ENCODE measurements at places on chromosomes 12 and 14.

- no peak for DNase-seq
Observed at GRCh38 chr14:73759183-73759713, 45.1 kb upstream of the PNMA1 start.

GRCh38 chr12:131457331-131458047, 253.4 kb upstream of the SFSWAP start:
- no peak for DNase-seq

- no peak for DNase-seq
Observed at GRCh38 chr14:38110258-38110657, 97.4 kb upstream of the SSTR1 start.

DNA sequence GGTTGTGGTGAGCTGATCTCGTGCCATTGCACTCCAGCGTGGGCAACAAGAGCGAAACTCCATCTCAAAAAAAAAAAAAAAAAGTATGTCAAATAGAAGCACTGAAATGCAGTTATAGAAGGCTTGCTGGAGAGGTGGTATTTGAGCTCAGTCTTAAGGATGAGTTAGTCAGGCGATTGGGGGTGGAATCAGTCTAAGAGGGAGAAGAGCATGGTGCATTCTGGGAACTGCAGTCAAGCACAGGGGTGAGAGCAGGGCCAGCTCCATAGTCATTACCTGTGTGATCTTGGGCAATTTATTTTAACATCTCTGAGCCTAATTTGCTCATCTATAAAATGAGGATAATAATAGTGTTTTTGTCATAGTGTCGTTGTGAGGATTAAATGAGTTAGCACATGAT, 5.9 kb upstream of the GNB3 start:
- DNase-seq, result no peak

DNA sequence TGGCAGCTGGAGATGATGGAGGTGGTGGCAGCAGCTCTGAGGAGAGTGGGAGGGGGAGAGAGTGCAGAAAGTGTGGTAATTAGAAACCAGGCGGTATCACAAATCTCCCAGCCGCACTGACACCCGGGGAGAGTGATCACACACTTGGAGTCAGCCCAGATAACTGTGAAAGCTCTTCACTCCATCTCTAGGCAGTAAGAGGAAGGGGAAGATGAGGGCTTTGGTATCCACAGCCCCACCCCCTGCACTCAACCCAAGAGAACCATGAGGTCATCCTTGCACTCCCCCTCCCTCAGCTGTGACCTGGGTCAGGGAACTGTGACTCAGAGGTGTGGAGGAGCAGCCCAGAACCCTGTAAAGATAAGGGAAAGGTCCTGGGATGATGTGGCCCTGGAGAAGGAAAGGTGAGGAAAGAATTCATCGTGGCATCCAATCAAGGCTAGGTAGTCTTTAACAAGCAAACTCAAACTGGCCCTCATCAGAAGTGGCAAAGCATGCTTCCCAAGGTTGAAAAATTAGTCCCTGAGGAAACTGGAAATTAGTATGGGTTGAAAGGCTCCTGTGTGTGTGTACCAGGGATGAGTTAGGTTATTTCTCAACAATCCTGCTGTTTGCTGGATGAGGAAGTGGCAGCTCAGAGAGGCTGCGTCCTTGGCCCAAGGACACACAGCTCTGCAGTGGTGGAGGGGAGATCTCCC, 111.0 kb upstream of the LHX5 start:
- no peak for DNase-seq

DNA sequence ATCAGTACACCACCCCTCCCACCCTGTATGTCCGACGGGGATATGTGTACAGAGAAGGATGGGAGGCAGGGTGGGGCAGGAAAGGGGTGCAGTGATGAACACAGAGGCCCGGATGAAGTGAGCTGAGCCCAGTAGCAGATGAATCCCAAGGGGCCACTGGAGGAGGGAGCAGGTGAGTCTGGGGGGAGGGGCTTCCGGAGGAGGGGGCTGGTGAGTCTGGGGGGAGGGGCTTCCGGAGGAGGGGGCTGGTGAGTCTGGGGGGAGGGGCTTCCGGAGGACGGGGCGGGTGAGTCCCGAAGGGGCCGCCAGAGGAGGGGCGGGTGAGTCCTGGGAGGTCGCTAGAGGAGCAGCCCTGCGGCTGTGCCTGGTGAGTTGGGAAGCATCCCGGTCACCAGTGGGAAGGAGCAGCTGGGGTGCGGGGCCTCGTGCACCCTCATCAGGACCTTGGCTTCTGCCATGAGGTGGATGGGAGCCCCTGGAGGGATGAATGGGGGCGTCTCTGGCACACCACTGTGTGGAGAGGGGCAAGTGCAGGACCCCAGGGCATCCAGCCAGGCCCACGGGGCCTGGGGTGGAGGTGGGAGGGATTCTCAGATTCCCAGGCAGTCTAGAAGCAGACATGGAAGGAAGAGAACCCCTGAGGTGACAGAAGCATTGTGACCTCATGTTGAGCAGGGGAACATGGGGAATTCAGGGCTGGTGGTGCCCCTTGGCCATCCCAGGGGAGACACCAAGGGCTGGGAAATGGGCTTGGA, 14.0 kb downstream of the BEGAIN start:
- DNase-seq, result no peak

- no peak for DNase-seq
Observed at GRCh38 chr12:98256830-98257229, 258.6 kb upstream of the TMPO start.

GRCh38 chr12:65765436-65765813, 58.9 kb upstream of the HMGA2 start:
- no peak for DNase-seq

DNA sequence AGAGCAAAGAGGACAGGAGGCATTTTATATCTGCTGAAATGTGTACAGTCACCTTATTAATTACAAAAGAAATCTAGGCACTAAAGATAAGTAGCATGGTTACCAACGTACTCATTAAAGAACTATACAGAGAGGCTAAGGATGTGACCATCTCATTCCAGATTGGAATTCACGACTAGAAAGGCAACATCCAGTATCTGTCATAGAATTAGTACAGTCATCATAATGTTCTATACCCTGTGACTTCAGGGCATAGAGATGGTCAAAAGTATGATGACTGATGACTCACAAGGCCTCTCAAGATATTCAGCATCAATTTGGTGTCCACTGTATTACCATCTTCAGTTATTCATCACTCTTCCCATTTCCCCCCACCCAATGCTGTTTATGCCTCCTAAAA, 144.0 kb upstream of the PLEKHG7 start:
- DNase-seq, result no peak

GRCh38 chr14:74089251-74090020, 4.7 kb downstream of the LIN52 start:
- DNase-seq, result no peak

DNA sequence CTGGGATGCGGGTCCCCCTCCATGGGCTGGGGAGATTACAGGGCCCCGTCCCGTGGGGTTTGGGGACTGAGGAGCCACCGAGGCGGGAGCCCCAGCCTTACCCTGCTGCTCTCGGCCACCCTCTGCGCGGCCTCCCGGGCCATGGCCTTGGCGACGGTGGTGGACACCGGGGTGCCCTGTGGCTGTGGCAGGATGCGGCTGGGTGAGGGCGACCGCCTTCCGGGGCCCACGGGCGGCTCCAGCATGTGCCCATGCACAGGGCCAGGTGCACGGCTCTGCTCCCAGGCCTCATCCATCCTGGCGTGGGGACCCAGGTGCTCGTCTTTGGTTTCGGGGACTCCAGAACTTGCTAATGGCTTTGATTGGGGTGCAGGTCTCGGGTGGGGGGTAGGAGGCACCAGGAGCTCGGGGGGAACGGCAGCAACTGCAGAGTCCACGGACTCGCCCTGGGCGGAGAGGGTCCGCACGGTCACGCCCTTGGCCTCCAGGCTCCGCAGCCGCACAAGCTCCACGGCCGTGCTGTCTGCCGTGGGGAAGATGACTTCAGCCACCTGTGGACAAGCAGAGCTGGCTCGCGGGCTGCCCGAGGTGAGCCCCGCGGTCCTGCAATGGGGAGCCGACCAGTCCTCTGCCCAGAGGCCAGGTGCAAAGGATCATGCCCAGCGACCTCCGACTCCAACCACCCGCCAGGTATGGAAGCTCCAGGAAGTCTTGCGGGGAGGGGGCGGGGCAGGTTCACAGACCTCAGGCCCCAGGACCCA, 99.2 kb downstream of the PIWIL1 start:
- no peak for DNase-seq

DNA sequence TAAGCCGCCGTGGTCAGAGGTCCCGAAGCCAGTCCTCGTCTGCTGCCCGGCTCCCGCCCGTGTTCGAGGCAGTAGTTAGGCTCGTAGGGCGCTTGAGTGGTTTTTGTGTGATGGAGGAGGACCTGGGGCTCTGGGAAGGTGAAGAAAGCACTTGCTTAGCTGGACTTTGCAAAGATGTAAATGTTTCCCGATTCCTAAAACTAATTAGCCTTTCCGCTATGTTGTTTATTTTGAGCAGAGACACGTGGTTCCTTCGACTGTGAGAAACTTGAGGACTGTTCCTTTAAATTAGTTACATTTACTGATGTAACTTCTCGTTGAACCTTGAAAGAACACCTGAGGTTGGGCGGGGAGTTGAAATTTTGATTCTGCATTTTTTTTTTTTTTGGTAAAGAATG, 33.9 kb downstream of the MIA2 start:
- DNase-seq, result no peak

- peak; percentile 60 for DNase-seq
Observed at GRCh38 chr12:111598637-111599452, at the start of gene ATXN2. Gene ATXN2, minus strand, starts transcription at chr12:111599315. Its CDS starts 281 bp downstream, at chr12:111599034.

GRCh38 chr14:104938436-104938835, 13.8 kb downstream of the PLD4 start:
- no peak for DNase-seq

DNA sequence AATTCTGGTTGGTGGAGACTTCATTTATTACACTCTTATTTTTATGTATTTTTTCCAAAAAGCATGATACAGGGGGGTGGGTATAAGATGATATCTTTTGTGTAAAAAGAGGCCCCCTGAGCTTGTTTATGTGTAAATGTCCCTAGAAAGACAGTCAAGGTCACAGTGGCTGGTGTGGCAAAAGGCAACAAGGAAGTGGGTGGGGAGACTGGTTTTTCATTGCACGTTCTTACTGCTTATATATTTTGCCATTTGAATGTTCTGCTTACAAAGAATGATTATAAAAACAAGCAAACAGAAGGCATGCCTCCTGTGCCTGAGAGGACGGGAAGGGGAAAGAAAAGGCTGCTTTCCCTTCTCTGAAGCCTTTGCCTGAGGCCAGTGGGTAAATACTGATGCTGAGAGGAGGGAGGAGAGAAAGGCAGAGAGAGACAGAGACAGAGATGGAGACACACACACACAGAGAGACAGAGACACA, 24.1 kb upstream of the ADIPOR2 start:
- no peak for DNase-seq

DNA sequence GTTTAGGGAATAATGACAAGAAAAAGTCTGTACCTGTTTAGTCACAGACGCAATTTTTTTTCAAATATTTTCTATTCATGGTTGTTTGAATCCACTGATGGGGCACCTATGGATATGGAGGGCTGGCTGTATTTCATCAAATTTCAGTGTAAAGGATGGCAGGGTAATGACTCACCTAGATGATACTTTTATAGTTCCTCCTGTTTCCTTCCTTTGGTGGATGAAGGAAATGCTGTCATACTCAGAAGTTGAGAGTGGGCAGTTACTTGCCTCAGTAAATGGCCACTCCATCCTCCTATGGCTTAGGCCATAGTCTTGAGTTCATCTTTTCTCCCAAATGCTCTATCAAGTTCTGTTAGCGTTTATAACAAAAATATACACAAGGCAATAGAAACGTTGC, 18.9 kb upstream of the C12orf71 start:
- DNase-seq, result no peak

GRCh38 chr14:31229638-31230572, 22.3 kb upstream of the HECTD1 start:
- peak; percentile 19 for DNase-seq

DNA sequence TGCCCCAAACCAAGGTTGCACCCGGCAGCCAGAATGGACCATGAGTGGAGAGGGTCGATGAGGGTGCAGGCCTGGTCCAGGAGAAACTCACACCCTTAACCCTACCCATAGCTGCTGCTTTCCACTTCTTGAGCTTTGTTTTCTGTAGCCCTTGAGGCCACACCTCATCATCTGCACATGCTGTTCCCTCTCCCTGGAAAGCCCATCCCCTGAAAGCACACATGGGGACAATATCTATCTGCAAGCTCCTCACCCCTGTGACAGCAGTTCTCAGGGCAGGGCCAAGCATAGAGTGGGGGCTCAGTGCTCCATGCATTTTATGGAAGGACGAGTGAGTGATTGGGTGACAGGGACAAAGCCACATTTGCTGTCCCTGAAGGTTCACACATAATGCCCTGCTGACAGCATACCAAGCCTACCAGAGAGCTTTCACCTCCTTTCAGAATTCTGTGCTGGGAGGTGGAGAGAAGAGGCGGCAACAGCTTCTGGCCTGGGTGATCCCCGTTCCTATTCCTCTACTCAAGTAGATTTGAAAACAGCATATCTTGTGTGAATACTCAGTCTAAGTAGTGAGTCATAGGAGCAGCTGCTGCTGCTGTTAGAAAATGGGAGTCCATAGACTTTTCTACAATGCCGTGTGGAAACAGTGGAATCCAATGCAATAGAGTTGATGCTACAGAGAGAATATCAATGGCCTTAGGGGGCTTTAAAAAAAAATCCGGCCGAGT, 44.6 kb downstream of the SRGAP1 start:
- DNase-seq, result no peak

DNA sequence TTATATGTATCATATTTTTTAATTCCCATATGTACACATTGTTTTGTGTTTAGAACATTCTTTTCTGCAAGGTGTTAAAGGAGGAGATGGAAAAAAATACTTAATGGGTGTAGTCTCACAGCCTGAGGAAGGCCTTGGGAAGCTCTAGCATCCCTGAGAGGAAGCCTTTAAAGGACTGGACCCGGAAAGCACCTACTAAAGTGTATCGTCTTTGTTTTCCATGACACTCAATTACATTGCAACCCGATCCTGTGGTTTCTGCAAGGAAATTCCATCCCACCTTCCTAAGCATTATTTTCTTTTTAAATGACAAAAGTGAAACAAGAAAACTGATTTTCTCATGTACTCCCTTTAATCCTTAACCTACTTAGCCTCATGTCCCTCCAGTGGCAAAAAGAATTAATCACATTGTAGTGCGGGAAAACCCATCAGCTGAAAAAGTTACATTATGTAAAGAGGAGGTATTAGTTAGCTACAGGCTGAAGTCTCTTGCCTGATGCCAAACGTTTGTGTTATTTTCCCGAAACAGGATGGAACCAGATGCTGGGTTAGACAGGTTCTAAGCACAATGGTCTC, 147.8 kb upstream of the CPSF6 start:
- DNase-seq, result no peak

- DNase-seq, result no peak
Observed at GRCh38 chr12:91180582-91181395, 1.8 kb downstream of the DCN start.

All from NCI-H748 treated with DMSO at 0.1 percent for 48 hours (cell line).